ENCODE measurements at places on chromosomes 6 and 20.

GRCh38 chr20:24746351-24746685, 202.8 kb upstream of the CST7 start:
- DNase-seq, result no peak

- no peak for DNase-seq
Observed at GRCh38 chr6:168031411-168031971, 34.0 kb downstream of the KIF25 start.

GRCh38 chr6:148517470-148517869, 174.8 kb downstream of the SASH1 start:
- DNase-seq, result no peak

DNA sequence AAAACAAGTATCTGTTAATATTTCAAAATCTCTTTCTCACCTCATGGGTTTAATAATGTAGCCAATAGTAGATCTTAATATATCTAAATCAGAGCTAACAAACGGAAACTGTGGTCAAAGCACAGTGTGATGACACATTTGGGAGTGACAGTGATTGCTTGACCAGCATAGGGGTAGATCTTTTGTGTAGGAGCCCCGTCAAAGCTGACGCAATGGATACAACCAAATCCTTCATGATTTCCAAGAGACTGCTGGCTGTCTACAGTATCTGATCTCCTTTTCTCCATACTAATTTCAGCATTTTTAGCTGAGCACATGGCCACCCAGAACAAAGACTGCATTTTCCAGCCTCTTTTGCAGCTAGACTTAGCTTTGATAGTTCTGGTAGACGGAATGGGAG, 299.3 kb upstream of the ECI2 start:
- no peak for DNase-seq

- no peak for DNase-seq
Observed at GRCh38 chr6:11078266-11078665, 15.4 kb upstream of the SMIM13 start.

DNA sequence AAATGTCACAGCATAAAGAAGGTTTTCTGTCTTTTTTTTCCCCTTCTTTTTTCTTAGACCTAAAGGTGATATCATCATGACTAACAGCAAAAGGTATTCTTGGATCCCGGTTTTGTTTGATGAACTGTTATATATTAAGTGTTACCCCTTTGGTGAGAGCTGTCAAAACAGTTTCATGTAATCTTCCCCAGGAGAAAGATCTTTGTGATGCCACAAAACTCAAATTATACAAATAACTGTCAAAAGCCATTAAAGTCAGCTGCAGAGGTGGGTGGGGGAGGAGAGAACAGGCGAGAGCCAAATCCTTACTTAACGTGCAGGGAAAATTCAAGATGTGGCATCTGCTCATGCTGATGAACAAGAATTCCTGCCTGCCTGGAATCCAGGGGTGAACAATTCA, 258.2 kb downstream of the BMP7 start:
- no peak for DNase-seq

DNA sequence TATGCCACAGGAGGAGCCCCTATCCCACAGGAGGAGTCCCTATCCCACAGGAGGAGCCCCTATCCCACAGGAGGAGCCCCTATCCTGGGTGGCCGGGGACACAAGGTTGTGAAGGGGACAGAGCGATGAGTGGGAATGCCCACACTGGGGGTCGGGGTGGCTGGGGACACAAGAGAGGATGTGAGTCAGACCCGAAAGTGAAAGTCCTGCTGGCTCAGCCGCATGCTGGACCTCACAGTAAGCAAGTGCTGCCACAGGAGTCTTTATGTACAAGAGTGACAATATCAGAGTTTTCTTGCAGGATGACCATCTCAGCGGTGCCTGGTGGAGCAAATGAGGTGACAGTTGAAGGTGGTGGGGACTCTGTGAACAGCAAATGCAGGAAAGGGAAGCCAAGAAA, 93.7 kb downstream of the PSMB1 start:
- no peak for DNase-seq

Data from NCI-H187 treated with DMSO at 0.1 percent for 48 hours (cell line).